Activated naive CD4-positive, alpha-beta T cell treated with anti-CD3 and anti-CD28 coated beads, Interleukin-2, amount 50 U/mL, for 16 hours (primary cell): ENCODE measurements at places on chromosomes 13 and 19.

DNA sequence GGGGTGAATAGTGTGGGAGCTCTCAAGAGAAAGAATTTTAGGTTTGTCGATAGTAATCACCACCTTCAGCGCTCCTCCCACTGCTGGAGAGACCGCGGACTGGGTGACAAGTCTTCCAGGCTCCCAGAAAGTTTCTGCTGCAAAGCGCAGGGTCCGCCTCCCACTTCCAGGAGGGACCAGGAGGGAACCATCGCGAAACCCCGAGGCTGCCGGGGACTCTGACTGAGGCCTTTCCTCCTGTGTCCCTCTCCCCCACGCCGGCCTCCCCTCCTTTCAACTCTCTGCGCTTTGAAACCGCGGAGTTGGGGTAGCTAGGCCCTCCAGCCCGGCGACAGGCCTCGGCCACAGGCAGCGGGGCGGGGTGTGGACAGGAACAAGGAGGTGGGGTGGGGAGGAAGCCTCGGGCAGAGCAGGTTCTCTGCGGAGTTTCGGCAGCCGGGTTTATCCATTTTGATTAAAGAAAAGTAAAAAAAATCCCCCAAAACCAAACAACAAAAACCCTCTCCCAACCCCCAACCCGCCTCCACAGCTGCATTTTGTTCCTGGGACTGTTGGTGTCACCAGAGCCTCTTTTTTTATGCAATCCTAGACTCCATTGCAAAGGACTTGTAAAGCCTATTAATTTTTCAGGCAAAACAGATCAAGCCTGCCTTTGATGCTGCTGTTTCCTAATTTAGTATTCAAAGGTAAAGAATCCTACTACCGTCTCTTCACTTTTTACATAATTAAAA, 157.2 kb downstream of the TM9SF2 start:
- DNase-seq = peak; percentile 56

- no peak for DNase-seq
These were observed 42.3 kb downstream of the SUGP2 start for GRCh38 chr19:18991006-18991405.

DNA sequence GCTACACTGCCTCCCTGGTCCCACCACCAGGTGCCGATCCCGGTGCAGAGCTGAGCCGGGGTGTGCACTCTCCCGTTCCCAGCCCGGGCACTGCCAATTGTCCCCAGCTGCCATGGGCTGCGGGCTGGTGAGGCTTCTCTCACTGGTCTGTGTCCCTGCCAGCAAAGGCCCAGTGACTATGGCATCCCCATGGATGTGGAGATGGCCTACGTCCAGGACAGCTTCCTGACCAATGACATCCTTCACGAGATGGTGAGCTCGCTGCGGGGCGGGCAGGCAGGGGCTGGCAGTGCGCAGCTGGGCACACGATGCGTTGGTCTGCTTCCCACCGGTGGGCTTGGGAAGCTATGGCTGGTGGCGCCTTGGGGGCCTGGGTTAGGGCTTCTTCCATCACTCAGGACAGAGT, 14.6 kb downstream of the MPND start:
- no peak for DNase-seq

DNA sequence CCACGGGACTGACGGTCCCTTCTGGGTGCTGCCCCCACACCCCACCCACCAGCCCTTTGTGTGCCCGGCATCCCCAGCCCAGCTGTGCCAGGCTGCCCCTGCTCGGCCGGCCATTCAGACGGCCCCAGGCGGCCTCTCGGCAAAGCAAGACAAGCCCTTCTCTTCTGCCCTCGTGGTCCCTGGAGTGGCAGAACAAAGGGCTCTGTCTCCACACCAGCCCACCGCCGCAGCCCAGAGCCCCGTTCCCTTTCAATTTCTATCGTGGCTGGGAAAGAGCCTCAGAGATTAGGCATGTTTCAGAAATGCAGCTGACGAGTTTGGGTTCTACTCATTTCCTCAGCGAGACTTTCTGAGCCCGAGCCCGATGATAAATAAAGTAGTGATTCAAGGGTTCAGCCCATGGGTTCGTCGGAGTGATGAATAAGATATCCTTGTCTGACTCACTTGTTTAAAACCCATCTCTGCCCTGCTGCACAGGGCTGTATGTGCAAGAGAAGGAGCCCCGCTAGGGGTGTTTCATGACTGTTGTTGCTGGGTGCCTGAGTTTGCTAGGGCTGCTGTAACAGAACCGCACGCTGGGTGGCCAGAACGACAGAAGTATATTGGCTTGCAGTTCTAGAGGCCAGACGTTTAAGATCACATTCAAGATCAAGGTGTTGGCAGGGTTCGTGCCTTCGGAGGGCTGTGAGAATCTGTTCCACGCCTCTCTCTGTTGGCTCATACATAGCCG, 4.3 kb downstream of the MYO9B start:
- DNase-seq = peak; percentile 73
